Astrocyte of the spinal cord (primary cell): ENCODE measurements at places on chromosomes 2 and 18.

DNA sequence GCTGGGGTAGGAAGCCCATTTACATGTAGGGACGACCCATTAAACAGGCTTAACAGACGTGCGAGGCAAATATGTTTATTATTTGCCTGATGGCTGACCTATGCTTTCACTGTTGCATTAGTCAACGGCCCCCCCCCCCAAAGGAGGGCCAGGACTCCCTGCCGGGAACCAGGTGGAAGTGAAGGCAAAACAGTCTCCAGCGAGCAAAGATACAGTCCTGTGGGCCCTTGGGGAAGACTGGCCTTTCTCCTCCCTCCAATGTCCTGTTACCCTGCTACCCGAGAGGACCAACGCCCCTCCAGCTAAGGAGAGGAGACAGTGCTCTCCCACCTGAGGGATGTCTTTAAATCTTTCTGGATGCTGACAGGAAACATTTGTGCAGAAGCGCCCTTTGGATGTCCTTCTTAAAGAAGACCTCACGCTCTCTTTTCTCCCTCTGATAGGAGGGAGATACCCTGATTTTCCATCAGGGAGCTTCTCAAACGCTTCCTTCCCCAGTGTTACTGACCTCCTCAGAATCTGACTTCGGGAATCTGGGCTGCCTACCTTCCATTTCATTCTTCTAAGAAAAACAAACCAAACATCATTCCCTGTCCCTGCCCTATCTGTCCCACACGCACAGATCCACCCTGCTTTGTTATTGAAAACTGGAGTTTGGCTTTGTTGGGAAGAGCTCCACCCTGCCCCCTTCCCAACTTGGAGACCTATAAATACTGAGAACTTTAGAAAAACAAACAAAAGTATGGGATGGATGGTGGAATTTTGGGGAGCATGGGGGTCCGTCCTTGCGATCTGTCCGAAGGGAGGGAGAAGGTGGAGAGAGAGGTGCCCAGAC, 135.9 kb upstream of the SIX3 start:
- no peak for DNase-seq

GRCh38 chr2:109080757-109081156, 48.2 kb upstream of the SH3RF3 start:
- no peak for DNase-seq

- DNase-seq, result no peak
Observed at GRCh38 chr2:131104487-131105155, 515 bp upstream of the PLEKHB2 start.

DNA sequence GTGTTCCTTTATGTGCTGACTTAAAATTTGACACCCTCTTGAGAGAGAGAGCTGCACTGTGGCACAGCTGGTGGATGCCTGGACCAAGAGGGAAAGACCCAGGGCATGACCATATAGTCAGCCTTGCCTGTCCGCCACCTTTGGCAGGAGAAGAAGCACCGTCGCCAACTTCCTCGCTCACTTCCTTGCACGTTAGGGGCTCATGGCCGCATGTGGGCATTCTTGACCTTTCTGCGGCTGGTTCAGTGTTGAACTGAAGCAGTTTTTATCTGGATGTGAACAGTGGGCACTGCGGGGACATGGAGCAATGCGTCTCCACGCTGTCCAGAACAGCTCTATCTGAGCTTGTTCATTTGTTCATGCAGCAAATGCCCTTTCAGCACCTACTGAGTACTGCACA, 66.9 kb downstream of the TRAPPC12 start:
- no peak for DNase-seq

GRCh38 chr2:8849327-8849726, 11.9 kb upstream of the KIDINS220 start:
- peak; percentile 56 for DNase-seq

GRCh38 chr2:119701352-119701751, 22.4 kb downstream of the TMEM177 start:
- DNase-seq, result no peak

GRCh38 chr18:11658019-11658418, 31.0 kb upstream of the GNAL start:
- no peak for DNase-seq

- peak; percentile 7 for DNase-seq
Observed at GRCh38 chr2:165017966-165018596, 62.8 kb upstream of the SLC38A11 start.

GRCh38 chr18:35276267-35276666, 13.8 kb downstream of the ZSCAN30 start:
- no peak for DNase-seq

- DNase-seq, result peak; percentile 59
Observed at GRCh38 chr2:38572167-38572566, 30.6 kb downstream of the HNRNPLL start.

DNA sequence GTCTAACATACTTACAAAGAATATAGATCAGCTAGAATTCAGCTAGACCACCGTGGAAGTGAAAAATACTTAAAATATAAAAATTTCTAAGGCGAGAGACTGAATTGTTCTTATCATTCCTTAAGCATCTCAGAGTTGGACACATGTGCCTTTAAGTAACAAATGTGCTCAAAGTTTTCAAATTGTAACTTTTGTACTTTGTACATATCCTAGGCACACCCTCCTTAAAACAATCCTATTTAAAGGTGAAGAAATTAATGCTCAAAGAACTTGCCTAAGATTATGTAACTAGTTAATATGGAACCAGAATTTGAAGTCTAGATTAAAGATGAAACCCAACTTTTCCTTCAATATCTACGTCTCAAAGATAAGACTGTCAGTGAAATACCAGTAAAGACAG, 74.1 kb downstream of the EML4 start:
- no peak for DNase-seq

DNA sequence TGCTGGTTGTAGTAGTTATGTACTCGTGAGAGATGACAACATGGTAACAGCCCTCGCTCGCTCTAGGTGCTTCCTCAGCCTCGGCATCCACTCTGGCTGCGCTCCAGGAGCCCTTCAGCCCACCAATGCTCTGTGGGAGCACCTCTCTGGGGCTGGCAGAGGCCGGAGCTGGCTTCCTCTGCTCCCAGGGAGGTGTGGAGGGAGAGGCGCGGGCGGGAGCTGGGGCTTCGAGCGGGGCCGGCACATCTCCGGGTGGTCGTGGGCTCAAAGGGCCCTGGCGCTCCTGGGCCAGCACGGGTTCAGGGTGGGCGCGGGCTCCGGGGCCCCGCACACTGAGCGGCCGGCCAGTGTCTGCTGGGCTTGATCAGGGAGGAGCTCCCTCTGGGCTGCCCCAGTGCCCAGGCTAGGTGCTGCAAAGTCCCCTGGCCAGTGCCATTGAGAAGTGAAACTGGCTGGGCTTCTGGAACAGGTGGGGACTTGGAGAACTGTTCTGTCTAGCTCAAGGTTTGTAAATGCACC, 1012.1 kb downstream of the CNTNAP5 start:
- DNase-seq, result no peak

DNA sequence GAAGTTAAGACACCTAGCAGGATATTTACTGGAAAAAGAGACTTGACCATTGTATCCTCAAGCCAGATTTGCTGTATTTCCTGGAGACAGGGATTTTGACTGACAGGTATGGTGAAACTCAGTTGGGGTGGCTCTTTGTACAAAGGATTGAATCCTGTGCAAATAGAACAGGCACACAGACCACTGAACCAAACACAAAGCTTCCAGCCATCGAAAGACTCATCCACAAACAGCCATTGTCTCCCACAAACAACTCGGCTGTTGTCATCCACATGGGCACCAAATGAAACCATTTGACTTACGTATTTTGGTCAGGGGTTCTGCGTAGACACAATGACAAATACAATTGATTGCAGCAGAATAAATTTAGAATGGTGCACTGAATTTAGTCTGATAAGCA, 15.9 kb downstream of the RNF152 start:
- DNase-seq, result no peak

- DNase-seq, result peak; percentile 86
Observed at GRCh38 chr18:44729631-44730101, 49.0 kb downstream of the SETBP1 start.

- DNase-seq, result no peak
Observed at GRCh38 chr18:45562567-45563479, 52.5 kb upstream of the SLC14A2 start.

DNA sequence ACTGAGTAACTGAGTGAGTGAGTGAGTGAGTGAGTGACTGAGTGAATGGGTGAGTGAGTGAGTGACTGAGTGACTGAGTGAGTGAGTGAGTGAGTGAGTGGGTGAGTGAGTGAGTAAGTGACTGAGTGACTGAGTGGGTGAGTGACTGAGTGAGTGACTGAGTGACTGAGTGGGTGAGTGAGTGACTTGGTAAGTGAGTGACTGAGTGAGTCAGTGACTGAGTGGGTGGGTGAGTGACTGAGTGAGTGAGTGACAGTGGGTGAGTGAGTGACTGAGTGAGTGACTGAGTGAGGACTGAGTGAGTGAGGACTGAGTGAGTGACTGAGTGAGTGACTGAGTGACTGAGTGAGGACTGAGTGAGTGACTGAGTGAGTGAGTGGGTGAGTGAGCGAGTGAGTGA, 13.9 kb downstream of the MAL start:
- DNase-seq, result no peak

- no peak for DNase-seq
Observed at GRCh38 chr18:76553715-76554546, 58.9 kb upstream of the ZNF516 start.

GRCh38 chr2:240893363-240893844, 2.6 kb downstream of the MAB21L4 start:
- no peak for DNase-seq

GRCh38 chr2:7191932-7192331, 274.7 kb downstream of the RNF144A start:
- peak; percentile 94 for DNase-seq

DNA sequence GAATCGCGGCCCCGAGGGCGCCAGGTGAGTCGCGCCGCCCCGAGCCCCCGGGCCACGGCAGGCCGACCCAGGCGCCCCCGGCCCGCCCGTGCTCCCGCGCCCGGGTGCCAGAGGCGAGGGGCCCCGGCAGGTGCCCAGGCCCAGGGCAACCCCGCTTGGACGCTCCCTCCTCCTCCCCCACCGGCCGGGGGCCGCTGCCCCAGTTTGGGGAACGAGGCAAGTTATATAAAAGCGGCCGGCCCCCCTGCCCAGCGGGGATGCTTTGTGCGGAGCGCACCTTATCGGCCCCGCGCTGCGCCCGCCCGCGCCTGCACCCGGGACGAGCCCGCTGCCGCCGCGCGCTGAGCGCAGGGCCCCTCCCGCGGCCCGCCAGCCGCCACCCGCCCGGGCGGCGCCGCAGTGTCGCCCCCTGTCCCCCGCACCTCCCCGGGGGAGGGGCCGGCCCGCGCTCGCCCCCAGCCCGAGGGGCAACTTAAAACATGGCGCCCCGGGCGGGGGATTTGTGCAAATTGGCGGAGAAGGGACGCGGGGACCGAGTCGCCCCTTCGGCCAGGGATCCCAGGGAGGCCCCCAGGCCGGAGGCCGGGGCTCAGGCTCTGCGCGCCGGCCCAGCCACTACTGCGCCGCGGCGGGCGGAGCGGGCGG, 639 bp downstream of the EPB41L3 start:
- DNase-seq, result no peak

- DNase-seq, result no peak
Observed at GRCh38 chr18:12839057-12839525, 44.9 kb downstream of the PTPN2 start.

DNA sequence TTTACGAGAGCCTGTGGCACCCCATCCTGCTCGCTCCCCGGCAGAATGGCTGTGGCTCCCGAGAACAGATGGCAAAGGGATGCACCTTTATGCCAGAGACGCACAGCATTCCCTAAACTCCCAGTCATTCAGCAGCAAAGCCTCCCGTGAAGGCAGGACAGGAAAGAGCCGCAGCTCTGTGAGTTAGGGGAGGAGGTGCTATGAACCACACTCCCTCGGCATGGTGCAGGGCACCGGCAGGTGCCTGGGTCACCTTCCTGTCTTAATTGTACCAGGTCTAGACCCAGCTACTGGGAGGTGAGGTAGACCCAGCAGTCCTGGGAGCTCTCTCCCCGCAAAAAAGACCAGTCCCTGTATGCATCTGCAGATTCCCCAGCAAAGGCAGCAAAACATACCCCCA, 149.8 kb downstream of the TWIST2 start:
- no peak for DNase-seq

DNA sequence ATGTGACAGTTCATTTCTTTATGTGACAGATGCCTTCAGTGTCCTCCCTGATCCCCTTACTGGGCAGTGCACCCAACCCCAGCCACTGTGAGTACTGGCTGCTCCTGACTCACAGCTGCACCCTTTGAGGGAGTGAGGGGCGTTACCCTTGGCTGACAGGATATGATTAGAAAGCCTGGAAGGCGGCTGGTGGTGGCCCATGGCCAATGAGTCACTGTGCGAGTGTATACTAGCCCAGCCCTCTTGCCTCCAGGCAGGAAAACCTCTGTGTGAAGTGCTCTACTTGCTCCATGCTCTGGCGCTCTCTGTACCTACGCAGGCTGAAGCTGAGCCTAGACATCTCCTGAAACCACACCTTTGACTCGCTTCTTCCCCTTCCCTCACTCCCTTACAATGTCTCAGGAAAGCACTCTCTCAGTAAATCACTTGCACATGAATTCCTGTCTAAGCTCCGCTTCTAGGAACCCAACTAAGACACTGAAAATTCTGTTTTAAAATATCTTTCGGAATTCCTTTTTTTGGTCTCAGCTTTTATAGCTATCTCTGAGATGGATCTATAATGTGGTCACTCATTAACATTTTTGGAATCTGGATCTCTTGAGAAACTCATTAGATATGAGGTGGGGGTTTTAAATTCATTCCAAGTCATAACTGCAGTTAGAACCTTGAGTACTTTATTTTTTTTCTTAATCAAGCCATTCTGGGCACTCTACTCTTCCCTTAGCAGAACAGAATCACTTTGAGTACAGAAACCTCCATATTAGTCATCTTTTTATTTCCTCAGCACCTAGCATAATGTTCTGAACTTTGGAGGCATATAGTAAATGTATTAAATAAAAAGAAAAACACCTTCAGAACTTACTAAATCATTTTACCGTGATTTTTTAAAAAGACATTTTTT, 25.3 kb upstream of the STAM2 start:
- DNase-seq, result peak; percentile 97
